ENCODE measurements at places on chromosomes 3 and 15.

DNA sequence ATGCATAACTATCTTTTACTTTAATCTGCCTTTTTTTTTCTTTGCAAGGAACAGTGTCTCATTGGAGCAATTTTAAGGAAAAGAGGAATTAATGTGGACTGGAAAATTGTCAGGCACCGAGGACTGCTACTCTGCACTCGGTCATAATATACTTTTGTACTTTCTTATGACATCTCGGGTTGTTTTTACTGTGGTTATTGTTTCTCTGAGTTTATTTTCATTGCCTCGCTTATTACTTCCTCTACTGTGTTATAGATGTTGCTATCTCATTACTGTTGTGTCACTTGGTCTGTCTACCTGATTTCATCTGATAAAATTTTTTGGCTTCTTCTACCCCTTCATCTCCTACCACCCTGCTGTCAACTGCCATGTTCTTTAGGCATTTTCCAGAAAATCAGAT, 213.5 kb upstream of the POU1F1 start:
- DNase-seq = no peak

DNA sequence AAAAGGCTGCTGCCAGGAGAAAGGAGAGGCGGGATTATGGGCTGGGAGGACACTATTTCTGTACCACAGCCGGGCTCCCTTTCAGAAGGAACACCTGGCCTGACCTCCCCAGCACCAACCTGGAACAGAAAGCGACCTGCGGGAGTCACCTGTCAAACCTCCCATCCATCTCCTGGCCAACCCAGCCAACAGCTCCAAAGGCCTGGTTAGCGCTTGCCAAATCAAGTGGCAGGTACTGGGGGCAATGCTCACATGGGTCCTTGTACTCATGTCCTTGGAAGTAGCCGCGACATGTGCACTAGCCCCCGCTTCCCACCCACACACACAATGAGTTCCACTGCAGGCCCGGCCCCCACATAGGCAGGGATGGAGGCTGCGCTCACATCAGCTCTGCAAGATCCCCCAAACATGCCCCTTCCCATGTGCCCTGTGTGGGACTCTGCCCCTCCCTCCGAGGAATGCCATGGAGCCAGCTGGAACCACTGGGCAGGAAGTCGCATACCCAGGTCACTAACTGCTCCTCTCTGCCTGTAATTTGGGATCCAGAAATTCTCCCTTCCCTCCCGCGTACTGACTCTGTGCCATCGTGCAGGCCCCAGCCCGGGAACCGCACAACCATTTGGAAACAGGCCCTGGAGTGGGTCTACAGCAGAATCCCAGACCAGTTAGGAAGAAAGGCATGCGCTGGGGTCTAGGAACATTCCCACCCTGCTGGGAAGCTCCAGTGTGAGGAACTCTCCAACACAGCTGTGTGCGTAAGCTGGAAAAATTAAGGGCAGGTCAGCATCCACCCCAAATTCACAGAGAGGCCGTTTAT, 98.9 kb downstream of the LRIG1 start:
- no peak for DNase-seq

GRCh38 chr15:83053151-83053550, 13.9 kb downstream of the BTBD1 start:
- peak; percentile 28 for DNase-seq

DNA sequence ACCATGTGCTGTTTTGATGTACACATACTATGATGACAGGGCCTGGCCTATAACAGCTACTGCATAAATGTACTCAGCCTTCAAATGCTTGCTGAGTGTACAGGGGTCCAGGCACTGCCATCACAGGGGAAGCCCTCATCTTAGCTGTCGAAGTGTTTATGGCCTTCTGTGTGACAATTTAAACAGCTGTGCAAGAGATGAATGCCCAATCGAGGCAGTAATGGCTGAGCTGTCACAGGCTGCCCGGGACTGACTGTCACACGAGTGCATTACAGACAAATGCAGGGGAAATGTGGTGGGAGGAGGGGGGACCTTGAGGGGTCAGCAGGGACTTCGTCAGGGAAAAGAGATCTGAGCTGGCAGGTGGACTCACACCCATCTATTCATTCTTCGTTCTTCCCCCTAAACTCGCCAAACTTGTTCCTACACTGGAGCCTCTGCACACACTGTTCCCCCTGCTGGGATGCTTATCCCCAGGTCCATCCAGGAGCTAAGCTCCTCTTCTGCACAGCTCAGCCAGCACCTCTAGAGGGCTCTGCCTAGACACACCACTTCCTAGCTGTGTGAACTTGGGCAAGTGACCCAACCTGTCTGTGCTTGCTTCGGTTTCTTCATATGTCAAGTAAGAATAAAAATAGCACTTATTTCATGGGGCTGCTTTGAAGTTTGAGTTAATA, 156.2 kb upstream of the IQSEC1 start:
- DNase-seq = peak; percentile 65

DNA sequence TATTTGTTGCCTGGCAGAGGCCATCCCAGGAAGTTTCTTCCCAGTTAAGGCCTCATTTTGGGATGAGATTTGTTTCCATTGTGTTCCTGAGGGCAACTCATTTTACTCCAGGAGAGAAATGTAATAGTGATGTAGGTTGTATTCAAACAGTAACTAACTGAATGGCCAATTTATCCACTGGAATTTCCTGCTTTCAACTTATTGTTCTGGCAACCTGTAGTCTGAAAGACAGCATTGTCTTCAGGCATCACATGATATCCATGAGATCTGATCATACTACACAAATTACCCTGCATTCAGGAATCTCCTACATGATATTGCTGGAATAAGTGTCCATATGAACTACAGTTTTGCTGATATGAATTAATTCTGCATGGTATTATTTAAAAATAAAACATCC, 79.5 kb upstream of the FGF7 start:
- DNase-seq = no peak

GRCh38 chr3:58009026-58009748, 965 bp downstream of the FLNB start:
- no peak for DNase-seq

DNA sequence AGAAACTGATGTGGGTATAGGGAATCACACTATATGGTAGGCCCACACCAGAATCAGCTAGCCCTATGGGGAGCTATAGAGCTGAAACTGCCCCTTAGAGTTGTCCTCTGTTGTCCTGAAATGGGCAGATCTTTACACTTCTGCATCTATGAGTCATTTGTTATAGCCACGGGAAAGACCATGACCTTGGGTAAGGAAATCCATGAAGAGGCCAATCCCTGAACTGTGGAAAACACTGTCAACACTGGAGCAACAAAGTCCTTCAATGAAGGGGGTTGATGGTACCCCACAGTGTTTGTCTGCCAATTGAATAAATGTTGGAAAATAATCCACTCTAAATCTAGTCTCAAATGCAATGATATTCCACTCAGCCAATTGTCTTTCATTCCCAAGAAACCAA, 5.2 kb upstream of the CD200R1 start:
- DNase-seq = no peak

DNA sequence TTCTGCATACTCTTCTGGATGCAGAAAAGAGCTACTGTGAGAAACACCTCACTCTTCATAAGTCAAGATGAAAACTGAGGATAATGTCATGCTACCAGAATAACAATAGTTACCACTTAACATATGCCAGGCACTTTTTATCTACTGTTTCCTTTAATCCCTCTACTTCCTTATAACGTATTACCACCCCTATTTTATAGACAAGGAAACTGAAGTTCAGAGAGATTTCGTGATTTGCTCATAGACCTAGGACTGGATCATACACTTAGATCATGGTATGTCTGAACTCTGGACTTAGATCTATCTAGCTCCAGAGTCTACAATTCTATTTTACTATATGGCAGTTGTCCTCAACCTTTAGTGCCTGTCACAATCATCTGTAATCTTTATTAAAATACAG, 155.7 kb upstream of the TSPAN3 start:
- no peak for DNase-seq

DNA sequence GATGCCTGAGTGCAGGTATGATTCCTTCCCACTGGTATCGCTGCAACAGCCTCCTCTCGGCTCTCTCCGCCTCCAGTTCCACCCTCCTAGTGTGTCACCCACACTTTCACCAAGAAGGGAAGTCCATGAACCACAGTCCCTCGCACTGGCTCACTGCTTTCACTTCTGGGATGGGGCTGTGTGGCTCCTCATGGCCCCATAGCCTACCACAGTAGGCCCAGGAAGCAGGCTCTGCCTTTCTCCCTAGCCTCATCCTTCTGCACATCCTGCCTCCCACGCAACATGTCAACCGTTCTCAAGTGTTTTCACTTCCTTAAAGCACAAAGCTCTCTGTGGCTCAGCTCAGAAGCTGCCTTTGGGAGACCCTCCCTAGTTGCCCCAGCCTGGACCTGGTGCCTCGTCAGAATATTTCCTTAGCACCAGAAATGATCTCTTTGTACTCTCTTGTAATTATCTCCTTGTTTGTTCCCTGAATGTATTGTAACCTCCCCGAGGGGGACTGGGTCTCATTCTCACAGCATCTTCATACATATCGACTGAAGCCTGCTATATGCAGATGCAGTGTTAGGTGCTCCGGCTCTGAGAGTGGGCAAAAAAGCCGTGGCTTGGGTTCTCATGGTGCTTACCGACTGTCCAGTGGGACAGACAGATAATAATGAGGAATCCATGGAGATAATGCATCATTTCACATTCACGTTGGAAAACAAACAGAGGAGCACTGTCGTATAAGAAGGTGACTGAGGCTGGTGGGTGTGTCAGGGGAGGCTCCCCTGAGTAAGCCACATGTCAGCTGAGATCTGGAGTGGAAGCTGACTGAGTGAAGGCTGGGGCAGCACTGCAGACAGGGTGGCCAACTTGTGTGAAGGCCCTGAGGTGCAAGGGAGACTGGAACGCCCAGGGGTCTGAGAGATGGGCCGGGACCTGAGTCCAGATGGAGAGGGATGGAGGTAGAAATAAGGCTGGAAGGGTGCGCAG, 107.1 kb downstream of the DGKG start:
- DNase-seq = peak; percentile 94

- no peak for DNase-seq
Measured at GRCh38 chr3:82141592-82141991, 380.1 kb upstream of the GBE1 start.

GRCh38 chr3:168040607-168041208, 55.0 kb downstream of the GOLIM4 start:
- peak; percentile 74 for DNase-seq

DNA sequence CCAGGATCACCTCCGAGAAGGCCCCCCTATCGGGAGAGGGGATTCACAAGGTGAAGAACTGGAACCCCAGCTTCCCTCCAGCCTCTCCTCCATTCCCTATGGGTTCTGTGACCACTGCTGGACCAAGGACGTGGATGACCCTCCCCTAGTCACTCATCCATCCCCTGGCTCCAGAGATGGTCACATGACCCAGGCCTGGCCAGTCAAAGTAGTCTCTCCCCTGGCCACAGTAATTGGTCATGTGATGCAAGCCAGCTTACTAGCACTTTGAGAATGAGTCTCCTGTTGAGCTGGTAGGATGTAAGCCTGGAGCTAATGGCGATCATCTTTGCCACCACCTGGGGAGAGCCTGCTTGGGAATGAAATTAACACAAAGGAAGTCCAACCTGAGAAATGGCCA, 3.9 kb downstream of the CAMK1 start:
- no peak for DNase-seq

GRCh38 chr3:32078085-32078634, 28.3 kb upstream of the GPD1L start:
- no peak for DNase-seq

- DNase-seq = no peak
Measured at GRCh38 chr3:45417930-45418847, 29.8 kb downstream of the LARS2 start.

DNA sequence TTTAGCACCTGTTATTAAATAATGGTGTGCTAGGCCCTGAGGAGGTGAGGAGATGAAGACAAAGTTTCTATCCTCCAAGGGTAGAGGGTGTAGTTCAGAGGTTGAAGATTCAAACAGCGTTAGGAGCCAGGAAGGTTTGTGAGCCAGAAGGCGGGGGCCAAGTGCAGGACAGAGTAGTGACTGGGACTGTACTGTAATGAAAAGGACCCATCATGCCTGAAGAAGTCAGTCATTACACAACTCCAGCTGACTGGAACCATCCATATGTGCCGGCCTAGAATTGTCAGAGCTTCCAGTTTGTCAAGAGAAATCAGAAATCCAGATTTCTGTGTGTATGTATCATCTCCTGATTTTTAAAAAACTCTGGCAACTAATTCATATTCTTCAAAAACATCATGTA, 54.8 kb downstream of the FILIP1L start:
- DNase-seq = no peak

DNA sequence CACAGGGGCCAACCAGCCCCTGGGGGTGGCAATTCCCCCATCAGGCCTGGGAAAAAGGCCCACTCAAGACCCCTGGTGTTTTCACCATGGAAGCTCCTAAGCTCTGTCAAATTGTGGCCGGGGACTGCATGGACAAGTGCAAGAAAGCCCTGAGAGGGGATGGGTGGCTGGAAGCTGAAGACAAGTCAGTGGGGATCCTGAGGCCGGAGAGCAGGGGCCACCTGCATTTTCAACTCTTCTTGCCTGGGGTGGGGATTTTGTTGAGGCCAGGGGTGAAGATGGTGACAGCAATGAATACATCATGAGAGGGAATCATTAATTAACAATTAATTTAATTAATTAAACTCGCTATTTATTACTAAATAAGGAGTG, 33.9 kb downstream of the FEM1B start:
- DNase-seq = no peak

GRCh38 chr3:66527246-66527645, 26.4 kb upstream of the LRIG1 start:
- DNase-seq = no peak

GRCh38 chr3:121661376-121661775, 673 bp upstream of the HCLS1 start:
- DNase-seq = peak; percentile 17

DNA sequence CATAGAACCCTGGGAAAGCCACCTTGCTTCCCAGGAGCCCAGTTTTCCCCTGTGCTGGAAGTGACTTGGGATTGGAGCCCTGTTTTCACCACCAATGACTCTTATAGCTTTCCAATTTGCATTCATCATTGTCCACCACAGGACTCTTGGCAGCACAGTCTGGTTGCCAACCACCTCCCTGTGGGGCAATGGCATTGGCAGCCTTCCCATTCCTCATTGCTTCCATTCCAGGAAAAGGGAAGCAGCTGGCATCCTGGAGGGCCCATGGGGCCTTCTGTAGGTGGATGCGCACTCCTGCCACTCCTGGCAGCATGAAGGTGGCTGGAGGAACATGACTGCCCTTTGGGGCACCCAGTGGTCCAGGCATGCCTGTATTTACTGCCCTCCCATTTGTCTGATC, 57.7 kb downstream of the FEM1B start:
- DNase-seq = no peak

- DNase-seq = no peak
Measured at GRCh38 chr15:99106417-99107220, 1.7 kb downstream of the SYNM start.

- no peak for DNase-seq
Measured at GRCh38 chr3:176321099-176321498, 876.2 kb downstream of the TBL1XR1 start.

DNA sequence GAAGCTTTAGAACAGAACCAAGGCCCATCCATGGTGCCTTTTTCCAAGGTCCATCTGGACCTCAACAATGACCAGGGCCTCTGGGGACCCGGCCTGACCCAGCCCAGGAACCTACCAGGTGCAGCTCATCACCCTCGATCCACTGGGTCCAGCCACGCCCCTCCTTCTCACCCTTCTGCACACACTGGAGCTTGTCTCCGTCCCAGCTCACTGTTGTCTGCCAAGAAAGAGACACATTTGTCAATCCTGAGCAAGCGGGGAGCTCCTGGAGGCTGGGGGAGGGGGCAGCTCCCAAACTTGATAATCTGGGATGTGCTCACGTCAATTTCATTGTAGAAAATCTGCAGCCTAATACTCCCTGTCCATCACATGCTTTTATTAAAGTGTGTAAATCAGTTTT, 21.2 kb downstream of the RBP1 start:
- no peak for DNase-seq

GRCh38 chr3:190911382-190911781, 48.9 kb upstream of the GMNC start:
- DNase-seq = no peak
